ENCODE measurements at places on chromosomes 1 and 21. TPM values are rescaled to one million over a fixed set of nuclear protein-coding genes. Genes with fewer than 3 reads are reported as not detected.

PTGS2 gene
- total RNA-seq = 14.9 TPM

CDK18 gene
- 47.8 TPM for total RNA-seq

SLC50A1 gene
- 22.5 TPM for total RNA-seq

VAV3 gene
- total RNA-seq = 29.3 TPM

- peak; percentile 60 for DNase-seq
These were observed at the start of gene ARHGAP30 for GRCh38 chr1:161069731-161070270. Gene ARHGAP30, minus strand, starts transcription at chr1:161069891. Its CDS starts 267 bp downstream, at chr1:161069624.

- no peak for DNase-seq
These were observed 17.7 kb downstream of the FOXJ3 start for GRCh38 chr1:42317308-42317707.

DNA sequence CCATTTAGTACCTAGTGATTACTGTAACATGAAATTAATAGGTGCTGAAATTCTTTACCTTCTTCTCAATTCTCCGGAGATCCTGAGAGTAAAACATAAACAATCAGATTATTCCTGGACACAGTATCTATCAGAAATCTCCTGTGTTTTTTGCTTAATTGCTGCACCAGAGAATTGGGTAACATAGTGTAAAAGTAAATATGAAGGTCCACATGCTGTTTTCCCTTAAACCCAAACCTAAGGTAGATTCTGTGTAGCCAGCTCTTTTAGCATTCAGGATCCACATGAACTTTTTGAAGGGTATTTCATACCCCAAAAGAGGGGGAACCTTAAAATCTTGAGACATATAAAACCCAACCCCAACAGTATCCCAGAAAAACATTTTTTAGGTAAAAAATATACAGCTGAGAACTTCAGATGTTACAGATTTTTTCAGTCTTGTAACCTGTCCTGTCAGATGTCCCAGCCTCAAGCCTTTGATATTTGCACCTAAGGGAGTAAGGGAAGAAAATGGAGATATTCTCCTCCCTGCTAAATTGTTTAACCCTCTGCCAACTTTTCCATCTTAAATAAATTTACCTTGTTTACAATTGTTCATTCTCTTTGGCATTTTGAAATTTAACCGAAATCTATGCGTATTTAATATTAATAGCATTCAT lies 11.2 kb downstream of the ODR4 start:
- DNase-seq = no peak

DNA sequence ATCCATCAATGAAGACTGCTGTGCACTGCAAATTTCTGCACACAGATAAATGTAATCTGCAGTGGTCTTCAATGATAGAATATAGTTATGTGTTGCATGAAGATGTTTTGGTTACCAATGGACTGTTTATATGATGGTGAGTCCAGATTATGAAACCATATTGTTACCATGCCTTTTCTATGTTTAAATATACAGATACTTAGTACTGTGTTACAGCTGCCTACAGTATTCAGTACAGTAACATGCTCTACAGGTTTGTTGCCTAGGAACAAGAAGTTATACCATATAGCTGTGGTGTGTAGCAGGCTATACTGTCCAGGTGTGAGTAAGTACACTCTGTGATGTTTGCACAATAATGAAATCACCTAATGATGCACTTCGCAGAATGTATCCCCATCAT lies 40.8 kb downstream of the SORT1 start:
- DNase-seq = peak; percentile 7

DNA sequence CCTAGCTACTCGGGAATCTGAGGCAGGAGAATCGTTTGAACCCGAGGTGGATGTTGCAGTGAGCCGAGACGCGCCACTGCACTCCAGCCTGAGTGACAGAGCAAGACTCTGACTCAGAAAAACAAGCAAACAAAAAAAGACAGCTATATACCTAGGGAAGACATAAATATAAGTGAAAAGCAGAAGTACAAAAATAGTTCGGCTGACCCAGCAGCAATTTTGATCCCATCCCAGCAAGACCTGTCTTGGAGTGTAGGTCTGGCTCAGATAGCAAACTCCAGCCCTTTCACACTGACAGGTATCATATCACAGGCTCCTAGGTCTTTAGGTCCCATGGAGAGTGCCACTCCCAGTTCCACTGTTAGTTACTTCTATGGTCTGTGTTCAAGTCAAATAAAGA lies 14.6 kb downstream of the MTX1 start:
- no peak for DNase-seq

- no peak for DNase-seq
These were observed 297.0 kb downstream of the GPATCH2 start for GRCh38 chr1:217333939-217334338.

DNA sequence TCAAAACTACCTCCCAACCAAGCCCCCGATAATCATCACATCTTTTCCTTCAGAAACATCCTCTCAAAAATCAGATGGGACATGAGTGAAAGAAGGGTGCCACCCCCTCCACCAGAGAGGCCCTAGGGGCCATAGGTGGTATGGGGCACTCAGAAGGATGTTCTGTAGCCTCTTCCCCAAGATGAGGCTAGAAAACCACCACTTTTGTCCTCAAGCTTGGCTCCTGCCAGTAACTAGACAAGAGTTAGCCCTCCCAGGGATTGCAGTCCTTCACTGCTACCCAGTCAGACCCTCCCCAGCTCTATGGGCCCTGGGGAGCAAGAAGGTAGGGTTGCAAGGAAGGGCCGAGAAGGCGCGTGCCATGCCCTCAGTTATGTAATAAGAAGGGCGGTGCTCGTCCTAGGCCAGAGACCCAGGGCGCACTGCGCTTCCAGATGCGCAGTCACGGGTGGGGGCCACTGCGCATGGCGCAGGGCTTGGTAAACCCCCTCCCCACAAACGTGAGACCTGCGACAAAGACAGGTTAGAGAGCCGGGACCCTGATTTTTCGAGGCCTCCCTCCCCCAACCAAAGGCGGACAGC lies 69.7 kb downstream of the CD46 start:
- DNase-seq = no peak

DNA sequence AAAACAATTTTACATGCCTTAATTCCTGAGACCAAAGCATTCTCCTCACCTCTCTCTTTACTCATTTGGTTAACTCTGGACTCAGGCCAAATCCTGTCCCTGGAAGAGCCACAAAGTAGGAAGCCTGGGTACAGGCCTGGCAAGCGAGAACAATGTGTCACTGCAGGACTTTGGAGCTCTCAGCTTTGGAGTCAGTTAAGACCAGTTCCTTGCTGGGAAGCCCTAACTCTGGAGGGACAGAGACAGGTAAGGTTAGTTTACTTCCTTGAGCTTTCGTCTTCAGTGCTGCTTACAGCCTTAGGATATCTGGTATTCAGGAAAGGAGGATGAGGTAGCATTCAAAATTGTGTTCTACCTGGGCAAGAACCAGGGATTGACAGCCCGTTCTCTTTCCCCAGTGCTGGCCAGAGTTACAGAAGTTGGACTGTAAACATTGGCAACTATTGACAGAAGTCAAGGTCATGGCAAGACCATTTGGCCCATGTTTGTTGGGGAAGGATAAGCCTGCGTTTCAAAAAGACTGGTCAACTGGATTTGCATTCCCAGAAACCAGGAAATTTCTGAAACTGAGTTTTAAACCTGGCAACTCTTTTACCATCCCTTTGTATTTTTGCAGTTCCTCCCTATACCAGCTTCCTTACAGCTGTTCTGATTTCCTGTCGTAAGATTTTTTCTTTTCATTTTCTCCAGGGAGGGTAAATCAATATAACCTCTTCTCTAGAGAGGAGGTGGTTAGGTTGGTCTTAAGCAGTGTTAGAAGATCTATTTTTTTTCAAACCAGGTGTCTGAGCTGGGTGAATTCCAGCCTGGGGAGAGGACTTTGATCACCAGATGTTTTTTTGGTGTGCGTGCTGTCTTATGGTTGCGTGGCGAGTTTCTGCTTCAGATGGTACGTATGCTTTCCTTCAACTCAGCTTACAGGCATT lies at the start of gene C4BPB:
Gene C4BPB, plus strand, starts transcription at position 160 of the 926 bp plus-strand sequence. Its CDS starts 672 bp downstream, at position 832.
- peak; percentile 71 for DNase-seq
